ENCODE measurements at places on chromosomes 2 and 18.

GRCh38 chr2:219433666-219434467 lies 776 bp upstream of the SPEG start:
- DNase-seq: no peak

DNA sequence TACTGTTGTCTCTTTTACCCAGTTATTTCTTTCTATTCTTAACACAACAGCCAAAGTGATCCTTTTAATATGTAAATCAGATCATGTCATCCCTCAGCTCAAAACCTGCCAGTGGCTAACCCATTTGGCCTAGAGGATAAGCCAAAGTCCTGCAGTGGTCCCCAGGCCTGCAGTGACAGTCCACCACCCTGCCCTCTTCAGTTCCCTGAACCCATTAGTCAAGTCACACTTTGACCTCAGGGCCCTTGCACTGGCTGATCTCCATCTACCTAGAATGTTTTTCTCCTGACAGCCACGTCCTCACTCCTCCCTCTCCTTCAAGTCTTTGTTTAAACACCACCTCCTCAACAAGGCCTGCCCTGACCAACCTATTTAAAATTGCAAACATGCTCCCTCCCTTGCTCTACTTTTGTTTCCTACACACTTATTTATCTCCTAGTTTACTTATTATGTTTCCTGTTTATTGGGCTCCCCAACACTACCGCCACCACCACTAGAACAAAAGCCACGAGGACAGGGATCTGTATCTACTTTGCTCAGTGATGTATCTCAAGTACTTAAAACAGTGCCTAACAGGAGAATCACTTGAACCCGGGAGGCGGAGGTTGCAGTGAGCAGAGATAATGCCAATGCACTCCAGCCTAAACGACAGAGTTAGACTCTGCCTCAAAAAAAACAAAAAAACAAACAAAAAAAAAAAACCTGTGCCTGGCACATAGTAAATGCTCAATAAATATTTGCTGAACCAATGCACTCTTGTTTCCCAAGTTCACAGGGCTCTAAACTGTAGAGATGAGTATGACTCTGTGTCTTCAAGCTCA lies 9.3 kb downstream of the MREG start:
- DNase-seq: no peak

- no peak for DNase-seq
Observed at GRCh38 chr2:43348908-43349661, 122.7 kb upstream of the ZFP36L2 start.

DNA sequence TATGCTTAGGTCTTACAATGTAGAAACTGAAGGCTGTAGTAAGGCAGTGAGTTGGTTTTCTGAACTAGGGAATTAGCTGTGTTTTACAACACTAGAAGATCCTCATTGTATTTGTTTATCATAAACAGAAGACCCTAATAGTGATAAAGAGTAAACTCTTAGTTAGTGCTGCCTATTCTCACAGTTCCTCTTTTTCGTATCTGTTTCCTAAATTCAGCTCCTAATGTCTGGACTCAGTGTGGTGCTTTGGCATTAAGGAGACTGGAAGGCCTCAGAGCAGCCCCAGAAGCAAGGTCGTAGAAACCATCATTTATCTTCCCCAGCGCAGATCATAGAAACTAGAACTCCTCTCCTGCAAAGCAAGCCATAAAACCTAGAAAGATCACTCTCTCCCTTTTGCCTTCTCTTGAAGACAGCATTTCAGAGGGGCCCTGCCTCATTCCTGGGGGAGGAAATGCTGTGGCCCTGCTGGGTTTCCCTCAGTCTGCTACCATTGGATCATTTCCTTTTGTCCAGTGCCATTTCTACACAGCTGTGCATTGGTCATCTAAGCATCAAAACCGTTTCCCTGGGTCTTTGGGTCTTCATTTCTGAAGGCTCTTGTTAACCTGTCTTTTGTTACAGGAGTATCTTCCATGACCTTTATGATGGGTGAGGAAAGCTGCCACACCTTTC lies 4.7 kb downstream of the ACP1 start:
- DNase-seq: no peak

DNA sequence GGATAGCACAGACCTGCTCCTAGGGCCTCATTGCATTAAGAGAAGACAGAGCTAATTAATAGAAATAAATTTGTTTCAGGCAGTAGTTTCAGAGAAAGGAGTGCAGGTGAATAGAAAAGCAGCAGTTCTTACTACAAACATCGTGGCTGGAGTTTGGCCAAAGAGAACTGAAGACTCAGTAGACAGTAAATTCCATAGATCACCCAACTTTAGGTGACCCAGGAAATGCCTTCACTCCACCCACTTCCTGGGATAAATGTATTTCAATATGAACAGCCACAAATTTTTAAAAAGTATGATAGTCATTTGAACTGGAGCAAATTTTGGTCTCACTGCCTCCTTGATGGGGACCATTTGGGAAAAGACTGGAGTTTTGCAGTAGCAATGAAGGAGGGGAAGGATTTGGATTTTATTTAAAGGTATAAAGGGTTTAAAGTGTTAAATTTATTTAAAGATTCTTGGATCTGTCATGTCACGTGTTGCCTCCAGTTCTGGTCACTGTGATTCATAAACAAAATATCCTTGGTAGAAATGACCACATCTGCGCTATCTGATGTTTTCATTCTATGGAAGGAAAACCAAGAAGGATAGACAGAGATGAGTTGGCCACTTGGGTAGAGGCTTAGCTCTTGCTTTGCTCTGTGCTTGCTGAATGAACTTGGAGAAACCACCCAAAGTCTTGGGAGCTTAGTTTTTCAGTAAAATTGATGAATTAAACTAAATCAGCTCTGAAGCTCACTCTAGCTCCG lies 390.2 kb downstream of the THSD7B start:
- no peak for DNase-seq

DNA sequence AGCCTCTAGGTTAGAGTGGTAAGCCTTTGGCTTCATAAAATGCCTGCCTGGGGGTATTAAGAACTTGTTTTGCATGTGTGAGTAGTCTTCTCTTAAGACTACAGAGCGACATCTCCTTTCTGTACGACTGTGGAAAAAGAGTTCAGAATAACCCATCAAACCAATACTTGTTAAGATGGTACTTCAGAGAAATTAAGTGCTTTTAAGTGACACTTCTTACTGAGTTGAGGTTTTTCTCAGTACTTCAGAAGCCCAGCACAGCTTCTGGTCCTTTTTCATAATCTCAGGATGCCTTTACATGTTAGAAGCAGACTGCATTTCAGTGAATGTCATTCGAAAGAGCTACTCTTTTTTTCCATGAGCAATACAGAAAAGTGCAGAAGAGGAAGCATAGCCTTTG lies 10.8 kb downstream of the XRCC5 start:
- DNase-seq: no peak

Measured in head of caudate nucleus (tissue), 42 donors.